ENCODE measurements at places on chromosomes 13 and 19.

DNA sequence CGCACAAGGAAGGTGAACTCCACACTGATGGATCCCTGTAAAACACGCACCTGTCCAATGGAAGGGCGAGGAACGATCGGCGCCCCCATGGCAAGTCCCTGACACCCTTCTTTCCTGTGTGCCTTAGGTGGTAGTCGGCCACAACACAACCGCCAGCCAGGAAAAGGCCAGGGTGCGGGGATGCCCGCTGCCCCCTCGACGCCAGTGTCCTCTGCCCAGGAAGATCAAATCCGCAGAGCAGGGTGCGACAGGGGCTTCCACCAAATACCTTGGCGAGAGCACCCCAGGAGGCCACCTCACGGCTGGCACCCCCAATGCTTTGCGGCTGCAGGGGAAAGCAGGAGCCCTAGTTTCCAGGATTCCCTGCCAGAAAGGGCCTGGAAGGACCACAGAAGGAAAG, 91.2 kb downstream of the ZNF254 start:
- DNase-seq, result no peak

DNA sequence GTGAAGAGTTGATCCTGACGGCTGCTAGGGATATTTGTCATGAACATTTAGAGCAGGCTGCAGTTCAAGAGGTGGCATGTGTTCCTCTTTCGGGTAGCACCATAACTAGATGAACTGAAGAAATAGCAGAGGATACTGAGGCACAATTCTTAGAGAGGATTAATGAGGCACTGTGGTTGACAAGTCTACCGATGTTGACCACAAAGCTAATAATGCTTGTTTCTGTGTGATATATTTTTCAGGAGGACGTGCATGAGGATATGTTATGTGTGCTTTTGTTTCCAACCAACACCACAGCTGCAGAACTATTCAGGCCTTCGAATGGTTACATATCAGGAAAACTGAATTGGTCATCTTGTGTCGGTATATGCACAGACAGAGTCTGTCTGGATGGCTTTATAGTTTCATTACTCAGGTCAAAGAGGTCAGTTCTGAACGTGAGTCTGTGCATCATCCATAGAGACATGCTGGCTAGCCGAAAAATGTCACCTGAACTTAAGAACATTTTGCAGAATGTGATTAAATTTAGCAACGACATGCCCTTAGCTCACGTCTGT, 210.1 kb upstream of the IRS2 start:
- no peak for DNase-seq

DNA sequence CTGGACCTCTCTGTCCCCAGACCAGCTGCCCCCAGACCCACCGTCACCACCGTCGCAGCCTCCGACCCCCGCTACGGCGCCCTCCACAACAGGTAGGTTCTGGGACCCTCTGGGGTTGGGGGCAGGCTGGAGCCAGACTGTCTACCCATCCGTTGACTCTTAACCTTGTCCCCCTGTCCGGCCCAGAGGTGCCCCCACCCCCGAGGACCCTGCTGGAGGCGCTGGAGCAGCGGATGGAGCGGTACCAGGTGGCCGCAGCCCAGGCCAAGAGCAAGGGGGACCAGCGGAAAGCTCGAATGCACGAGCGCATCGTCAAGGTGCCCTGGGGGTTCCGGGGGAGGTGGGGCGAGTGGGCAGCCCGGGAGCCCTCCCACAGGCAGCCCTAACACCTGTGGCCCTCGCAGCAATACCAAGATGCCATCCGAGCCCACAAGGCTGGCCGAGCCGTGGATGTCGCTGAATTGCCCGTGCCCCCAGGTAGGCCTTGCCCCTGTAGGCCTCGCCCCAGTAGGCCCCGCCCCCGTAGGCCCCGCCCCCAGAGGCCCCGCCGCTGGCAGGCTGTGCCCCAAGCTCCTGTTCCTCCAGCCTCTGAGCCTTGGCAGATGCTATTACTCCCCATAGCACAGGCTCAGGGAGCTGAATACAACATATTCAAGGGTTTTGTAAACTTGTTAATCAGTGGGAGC, 12.9 kb downstream of the CC2D1A start:
- no peak for DNase-seq

DNA sequence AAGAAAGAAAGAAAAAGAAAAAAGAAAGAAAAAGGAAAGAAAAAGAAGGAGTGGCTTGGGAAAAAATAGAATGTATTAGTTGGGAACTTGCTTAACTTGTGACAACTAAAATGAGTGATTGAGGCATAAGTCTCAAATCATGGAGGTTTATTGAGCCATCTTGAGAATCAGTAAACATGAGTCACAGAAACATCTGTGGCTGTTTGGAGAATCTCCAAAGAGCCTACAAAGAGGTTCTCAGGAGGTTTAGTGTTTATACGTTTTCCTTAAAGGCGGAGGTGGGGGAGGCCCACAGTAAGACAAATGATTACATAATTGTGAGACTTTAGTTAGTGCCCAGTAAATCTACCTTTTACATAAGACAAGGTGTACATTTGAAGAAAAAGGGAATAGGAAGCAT, 38.6 kb downstream of the WDR87 start:
- DNase-seq, result no peak

Data from islet precursor cell (in vitro differentiated cells).